RWPE2 (cell line): ENCODE measurements at places on chromosomes 1 and 21.

GRCh38 chr1:3471356-3472087 is 17.1 kb downstream of the ARHGEF16 start:
- DNase-seq, result no peak
- no peaks in the 10 kb centered on the region for H3K27me3 ChIP-seq
- H3K4me1 ChIP-seq, result peaks cover 49% of the 10 kb centered on the region
- H3K4me3 ChIP-seq, result no peak overlapping the region
- peak overlapping the region; percentile 67 for H3K27ac ChIP-seq
- peaks cover 14% of the 10 kb centered on the region for H3K36me3 ChIP-seq

GRCh38 chr1:46753985-46754384 is 35.1 kb upstream of the EFCAB14 start:
- no peak overlapping the region for H3K4me3 ChIP-seq
- H3K27me3 ChIP-seq, result no peaks in the 10 kb centered on the region
- DNase-seq, result no peak
- no peaks in the 10 kb centered on the region for H3K36me3 ChIP-seq
- H3K4me1 ChIP-seq, result peaks cover 49% of the 10 kb centered on the region

GRCh38 chr1:214021321-214021720 is 33.5 kb downstream of the PROX1 start:
- no peak for DNase-seq
- no peak overlapping the region for H3K27ac ChIP-seq
- H3K4me1 ChIP-seq, result no peaks in the 10 kb centered on the region

- no peaks in the 10 kb centered on the region for H3K4me1 ChIP-seq
- no peak overlapping the region for H3K27ac ChIP-seq
- H3K36me3 ChIP-seq, result peaks cover 21% of the 10 kb centered on the region
- H3K27me3 ChIP-seq, result no peaks in the 10 kb centered on the region
- H3K4me3 ChIP-seq, result no peak overlapping the region
- DNase-seq, result no peak
Measured at GRCh38 chr1:6288665-6289064, 27.8 kb upstream of the GPR153 start.

GRCh38 chr1:91750398-91750996 is 135.5 kb downstream of the TGFBR3 start:
- peaks cover 7% of the 10 kb centered on the region for H3K4me1 ChIP-seq
- no peak overlapping the region for H3K27ac ChIP-seq
- no peaks in the 10 kb centered on the region for H3K36me3 ChIP-seq
- no peak for DNase-seq
- no peak overlapping the region for H3K4me3 ChIP-seq

GRCh38 chr1:5756434-5757186 is 235.6 kb downstream of the NPHP4 start:
- H3K36me3 ChIP-seq, result no peaks in the 10 kb centered on the region
- H3K4me1 ChIP-seq, result no peaks in the 10 kb centered on the region
- DNase-seq, result peak; percentile 11
- H3K27me3 ChIP-seq, result no peaks in the 10 kb centered on the region
- H3K4me3 ChIP-seq, result no peak overlapping the region

- no peaks in the 10 kb centered on the region for H3K27me3 ChIP-seq
- H3K4me1 ChIP-seq, result peaks cover 7% of the 10 kb centered on the region
- no peak for DNase-seq
- no peak overlapping the region for H3K4me3 ChIP-seq
Measured at GRCh38 chr21:45834026-45834715, 147.4 kb upstream of the COL6A1 start.

DNA sequence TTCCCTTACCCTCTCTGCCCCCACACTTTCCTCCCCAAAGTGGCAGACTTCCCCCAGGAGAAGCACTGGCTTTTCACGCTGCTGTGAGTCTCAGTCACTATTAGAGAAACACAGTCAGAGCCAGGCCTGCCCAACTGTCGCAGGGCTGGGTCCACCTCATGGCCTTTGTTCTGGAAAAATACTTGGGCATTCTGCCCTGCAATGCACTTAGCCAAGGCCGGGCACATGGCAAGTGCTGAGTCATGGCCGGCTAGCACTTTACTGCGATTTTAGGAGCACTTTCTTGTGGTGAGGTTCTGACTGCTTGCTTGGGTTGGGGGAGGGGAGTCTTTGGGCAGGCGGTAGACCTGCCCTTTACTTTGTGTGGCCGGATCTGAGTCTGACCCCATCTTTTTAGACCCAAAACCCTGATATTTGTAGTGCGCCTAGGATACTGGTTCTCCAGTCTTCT is 7.7 kb downstream of the EPHX1 start:
- H3K4me1 ChIP-seq, result peaks cover 14% of the 10 kb centered on the region
- H3K27ac ChIP-seq, result no peak overlapping the region
- no peaks in the 10 kb centered on the region for H3K36me3 ChIP-seq
- no peaks in the 10 kb centered on the region for H3K27me3 ChIP-seq

GRCh38 chr1:32337855-32338636 is 2.0 kb upstream of the MARCKSL1 start:
- H3K27me3 ChIP-seq, result no peaks in the 10 kb centered on the region
- H3K4me1 ChIP-seq, result no peaks in the 10 kb centered on the region
- no peak overlapping the region for H3K4me3 ChIP-seq
- DNase-seq, result no peak
- H3K36me3 ChIP-seq, result peaks cover under 1% of the 10 kb centered on the region; the same call in 1 of the 2 replicates

GRCh38 chr1:205488074-205488723 is 16.3 kb upstream of the CDK18 start:
- H3K27ac ChIP-seq, result no peak overlapping the region
- H3K27me3 ChIP-seq, result no peaks in the 10 kb centered on the region
- H3K4me1 ChIP-seq, result peaks cover 15% of the 10 kb centered on the region
- DNase-seq, result no peak
- H3K4me3 ChIP-seq, result no peak overlapping the region

- H3K4me1 ChIP-seq, result no peaks in the 10 kb centered on the region
- no peaks in the 10 kb centered on the region for H3K36me3 ChIP-seq
- H3K27me3 ChIP-seq, result no peaks in the 10 kb centered on the region
- no peak overlapping the region for H3K4me3 ChIP-seq
- DNase-seq, result no peak
- no peak overlapping the region for H3K27ac ChIP-seq
Measured at GRCh38 chr1:153202006-153202405, 1.2 kb upstream of the LELP1 start.

DNA sequence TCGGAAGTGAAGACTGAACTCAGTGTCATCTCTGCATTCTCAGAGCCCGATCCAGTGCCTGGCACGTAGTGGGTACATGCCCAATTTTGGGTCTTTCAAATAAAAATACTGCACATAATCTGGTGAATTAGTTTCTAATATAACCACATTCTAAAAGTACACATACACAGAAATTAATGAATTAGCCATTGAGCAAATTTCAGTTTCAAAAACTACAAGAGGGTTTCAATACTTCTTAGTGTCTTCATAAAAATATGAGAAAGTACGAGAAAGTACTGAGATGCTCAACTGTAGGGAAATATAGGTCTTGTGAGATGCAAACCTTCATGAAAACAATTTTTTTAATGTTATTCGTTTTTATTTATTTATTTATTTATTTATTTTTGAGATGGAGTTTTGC is 86.9 kb downstream of the SMYD2 start:
- no peaks in the 10 kb centered on the region for H3K4me1 ChIP-seq
- H3K27ac ChIP-seq, result no peak overlapping the region
- no peak overlapping the region for H3K4me3 ChIP-seq
- H3K36me3 ChIP-seq, result peaks cover 38% of the 10 kb centered on the region

GRCh38 chr1:205455581-205456382 is at the start of gene BLACAT1:
Gene BLACAT1 (minus strand): TSS chr1:205456045.
- H3K27ac ChIP-seq, result no peak within 1 kb of the TSS
- peaks cover 1% of the 10 kb centered on the region for H3K4me1 ChIP-seq
- peaks cover 36% of the 10 kb centered on the region for H3K27me3 ChIP-seq
- no peak for DNase-seq

DNA sequence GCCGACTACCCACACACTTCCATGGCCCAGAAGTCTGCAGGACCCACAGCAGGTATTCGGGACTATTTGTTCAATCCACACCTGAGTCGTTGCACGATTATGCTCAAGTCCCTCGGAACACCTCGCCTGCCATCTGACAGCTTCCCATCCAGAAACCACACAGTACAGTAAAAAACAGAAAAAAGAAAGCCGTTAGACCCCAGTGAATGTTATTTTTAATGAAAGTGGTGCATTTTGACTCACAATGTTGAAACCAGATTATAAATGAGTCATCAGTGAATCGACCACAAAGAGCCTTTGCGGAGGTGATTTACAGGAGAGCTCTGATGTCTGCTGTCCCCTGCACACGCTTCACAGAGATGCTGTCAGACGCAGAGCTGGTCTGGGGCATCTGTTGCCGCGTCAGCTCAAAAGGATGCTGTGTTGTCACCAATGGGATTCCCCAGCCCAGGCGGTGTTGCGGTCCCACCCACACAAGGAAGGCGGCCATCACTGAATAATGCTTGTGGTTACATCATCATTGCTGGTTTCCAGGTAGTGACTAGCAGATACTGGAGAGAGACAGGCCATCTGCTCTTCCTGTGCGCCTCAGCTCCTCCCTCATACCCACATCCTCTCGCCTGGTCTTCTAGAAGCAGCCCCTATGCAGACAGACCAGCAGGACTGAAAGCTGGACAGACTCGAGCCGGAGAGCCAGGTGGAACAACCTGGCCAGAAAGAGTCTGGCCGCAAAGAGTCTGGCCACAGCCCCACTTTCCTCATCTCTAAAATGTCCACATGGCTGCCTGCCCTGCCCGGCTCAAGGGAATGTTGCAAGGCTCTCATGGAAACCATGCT is 116.8 kb downstream of the TOMM20 start:
- peak; percentile 95 for DNase-seq
- no peak overlapping the region for H3K4me3 ChIP-seq
- H3K27ac ChIP-seq, result peak overlapping the region; percentile 82
